ENCODE measurements at places on chromosomes 7 and 10. TPM values are rescaled to one million over a fixed set of nuclear protein-coding genes. Genes with fewer than 3 reads are reported as not detected.

The ZYX gene
- 48.4 TPM for total RNA-seq

The C10orf88 gene
- 7.8 TPM for total RNA-seq

The SLC18A2 gene
- total RNA-seq: under 0.01 TPM

The CPXM2 gene
- 64.0 TPM for total RNA-seq

The DRGX gene
- total RNA-seq: not detected

The HGF gene
- 194 TPM for total RNA-seq

The PNLIPRP1 gene
- total RNA-seq: not detected

The MLXIPL gene
- 2.0 TPM for total RNA-seq

The CLIP2 gene
- total RNA-seq: 89.9 TPM

The NXPH1 gene
- not detected for total RNA-seq

The CNPY4 gene
- total RNA-seq: 54.5 TPM

The IFIT1B gene
- total RNA-seq: not detected

The TFEC gene
- total RNA-seq: 0.36 TPM

The C10orf62 gene
- total RNA-seq: not detected

The HSPA12A gene
- 10.3 TPM for total RNA-seq

The MMP21 gene
- 0.09 TPM for total RNA-seq

The SH2B2 gene
- 4.9 TPM for total RNA-seq

The LRRTM3 gene
- under 0.01 TPM for total RNA-seq

The SSC4D gene
- total RNA-seq: 0.36 TPM

The CABCOCO1 gene
- total RNA-seq: 3.4 TPM

The CDK1 gene
- 82.9 TPM for total RNA-seq

The DYNC1I1 gene
- 0.54 TPM for total RNA-seq

The OR9A2 gene
- total RNA-seq: not detected
